NCI-H2171 (cell line): ENCODE measurements at places on chromosomes 3 and 15.

- DNase-seq: no peak
Measured at GRCh38 chr15:74584779-74585178, 30.9 kb upstream of the CLK3 start.

DNA sequence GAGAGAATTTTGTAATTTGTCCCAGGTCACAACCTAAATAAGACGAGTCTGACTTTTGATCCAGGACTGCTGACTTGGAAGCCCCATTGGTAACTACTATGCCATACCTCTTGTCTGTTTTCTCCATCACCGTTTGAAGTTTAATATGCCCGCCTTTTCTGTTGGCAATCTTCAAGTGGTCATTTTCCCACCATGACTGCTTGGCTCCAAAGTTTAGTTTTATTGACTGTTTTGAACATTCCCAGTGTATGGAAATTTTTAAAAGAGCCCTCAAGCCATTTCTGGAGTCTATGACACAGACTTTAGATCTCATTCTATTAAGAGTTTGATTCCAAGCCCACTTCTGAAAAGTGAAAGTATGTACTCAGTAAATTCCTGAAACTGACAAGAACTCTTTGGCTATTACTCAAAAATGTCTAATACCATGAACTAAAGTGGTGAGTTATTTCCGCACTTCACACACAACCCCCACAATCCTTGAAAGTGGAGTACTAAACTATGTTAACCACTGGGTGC, 136.7 kb upstream of the ADAMTS9 start:
- no peak for DNase-seq

DNA sequence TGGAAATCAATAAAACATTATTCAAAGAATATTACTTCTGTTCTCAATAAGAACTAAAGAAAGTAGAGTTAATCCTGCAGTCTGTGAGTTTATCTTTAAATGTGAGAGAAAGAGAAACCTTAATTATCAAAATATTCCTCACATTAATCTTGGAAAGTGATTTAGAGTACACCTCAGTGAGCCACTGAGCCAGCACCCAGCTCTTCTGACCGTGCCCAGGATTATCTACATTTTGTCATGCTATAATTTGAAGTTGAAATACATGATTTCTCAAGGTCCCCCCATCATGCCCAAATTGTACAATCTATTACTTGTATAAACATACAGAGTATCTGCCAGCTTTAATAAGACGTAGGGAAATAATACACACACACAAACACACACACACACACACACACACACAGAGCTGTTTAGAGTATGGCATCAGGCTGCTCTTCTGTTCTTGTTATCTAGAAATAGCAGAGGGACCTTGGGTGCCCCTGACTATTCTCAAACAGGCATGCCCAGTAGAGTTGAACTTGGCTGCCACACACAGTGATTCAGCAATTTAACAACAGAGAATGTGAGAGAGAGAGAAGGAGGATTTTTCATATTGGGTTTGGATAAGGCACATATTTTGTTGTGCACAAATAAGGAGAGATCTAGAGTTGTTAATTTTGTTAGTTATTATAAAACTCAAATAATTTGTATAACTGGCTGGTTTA, 74.4 kb downstream of the P2RY1 start:
- DNase-seq: no peak

DNA sequence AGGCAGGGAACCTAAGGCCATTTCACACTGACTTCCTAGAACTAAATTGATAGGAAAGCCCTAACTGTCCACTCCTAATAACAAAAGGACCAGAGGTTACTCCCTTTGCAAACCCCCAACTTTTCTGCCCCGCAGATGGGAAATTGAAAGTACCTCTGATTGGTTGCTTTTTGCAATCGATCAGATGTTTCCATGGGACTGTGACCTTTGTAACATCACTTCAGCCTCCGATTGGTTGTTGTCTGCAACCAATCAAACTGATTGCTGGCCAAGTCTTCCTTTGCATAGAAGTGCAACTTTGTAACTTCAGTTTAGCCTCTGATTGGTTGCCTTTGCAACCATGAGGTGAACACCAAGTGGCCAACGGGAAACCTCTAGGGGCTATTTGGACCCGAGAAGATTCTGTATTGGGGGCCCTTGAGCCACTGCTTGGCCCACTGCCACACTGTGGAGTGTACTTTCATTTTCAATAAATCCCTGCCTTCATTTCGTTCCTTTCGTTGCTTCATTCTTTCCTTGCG, 11.3 kb upstream of the KNL1 start:
- no peak for DNase-seq

DNA sequence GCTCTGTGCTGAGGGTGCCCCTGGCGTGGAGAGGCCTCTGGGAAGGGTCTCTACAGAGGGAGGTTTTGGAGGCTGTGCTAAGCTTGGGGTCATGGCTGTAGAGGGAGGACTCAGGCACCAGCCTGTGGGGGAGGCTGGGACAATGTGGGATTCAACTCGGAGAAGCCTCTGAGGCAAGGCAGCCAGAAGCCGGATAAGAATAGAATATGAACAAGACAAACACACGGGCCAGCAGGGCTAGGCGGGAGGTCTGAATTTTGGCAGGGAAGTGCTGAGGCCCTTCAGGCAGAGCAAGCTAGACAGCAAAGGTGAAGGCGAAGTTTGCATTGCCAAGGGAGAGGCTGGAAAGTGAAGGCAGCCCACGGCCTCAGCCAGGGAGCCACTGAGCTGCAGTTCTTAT, 612.1 kb upstream of the NR2F2 start:
- DNase-seq: no peak

DNA sequence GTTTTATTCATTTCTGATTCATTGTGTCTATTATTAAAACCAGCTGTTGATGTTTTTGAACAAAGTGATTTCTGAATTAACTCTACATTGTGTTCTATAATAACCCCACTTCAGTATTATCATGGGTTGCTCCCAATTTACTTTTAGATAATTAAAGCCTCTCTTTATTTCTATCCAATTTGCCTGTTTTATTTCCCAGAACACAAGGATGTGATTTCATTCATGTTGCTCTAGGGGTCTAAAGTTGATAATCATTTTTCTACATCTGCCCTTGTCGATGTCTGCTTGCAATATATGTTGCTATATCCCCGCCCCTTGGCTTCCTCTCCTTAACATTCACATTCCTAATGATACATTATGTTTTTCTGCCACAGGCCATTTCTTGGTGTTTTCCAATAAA, 747.3 kb downstream of the CADM2 start:
- no peak for DNase-seq

DNA sequence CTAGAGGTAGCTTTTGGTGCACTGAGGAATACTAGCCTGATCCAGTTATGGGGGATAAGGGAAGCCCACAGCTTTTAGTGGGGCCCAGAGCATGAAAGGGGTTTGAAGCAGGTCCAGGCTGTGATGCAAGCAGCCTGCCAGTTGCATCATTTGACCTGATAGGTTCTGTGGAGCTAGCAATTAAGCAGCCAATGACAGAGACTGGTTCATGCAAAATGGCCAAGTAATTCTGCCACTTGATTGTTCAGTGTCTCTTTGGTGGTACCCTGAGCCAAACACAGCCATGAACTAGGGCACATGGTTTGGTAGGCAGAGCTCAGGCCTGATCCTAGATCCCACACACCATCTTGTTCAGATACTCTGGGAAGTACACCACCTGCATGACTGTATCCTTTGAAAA, 91.0 kb upstream of the PRR23C start:
- no peak for DNase-seq

- DNase-seq: no peak
Measured at GRCh38 chr15:62403164-62403809, 238.2 kb upstream of the C2CD4B start.

DNA sequence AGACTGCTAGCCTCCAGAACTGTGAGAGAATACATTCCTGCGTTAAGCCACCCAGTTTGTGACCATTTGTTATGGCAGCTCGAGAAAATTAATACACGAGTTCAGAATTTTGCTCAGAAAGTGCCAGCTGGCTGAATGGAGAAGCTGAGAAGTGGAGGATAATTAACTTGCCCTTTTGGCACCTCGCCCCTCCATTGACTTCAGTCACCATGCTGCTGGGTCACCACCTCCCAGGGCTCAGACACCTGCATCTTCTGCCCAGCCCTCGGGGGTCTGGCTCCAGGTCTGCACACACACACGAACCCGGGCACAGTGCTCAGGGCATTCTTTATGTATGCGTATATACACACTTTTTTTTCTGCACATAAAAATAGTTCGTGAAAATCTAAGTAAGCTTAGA, 32.0 kb downstream of the AMOTL2 start:
- DNase-seq: no peak

DNA sequence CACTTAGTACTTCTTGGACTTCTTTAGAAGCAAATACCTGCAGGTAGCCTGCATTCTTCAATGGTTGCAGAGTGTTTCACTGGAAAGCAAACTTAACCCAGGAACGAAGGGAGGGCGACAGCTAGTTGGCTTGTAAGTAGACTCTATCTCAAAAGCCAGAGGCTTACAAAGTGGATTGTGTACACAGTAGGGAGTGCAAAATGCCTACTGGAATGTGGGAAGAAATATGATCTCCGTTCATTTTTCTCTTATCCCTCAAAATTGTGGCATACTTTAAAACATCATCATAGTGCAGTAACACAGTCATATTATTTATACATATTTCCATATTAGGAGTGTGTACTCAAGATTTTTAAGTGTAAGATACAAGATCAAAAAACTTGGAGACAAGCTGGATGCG, 155.7 kb downstream of the LIPC start:
- DNase-seq: no peak

DNA sequence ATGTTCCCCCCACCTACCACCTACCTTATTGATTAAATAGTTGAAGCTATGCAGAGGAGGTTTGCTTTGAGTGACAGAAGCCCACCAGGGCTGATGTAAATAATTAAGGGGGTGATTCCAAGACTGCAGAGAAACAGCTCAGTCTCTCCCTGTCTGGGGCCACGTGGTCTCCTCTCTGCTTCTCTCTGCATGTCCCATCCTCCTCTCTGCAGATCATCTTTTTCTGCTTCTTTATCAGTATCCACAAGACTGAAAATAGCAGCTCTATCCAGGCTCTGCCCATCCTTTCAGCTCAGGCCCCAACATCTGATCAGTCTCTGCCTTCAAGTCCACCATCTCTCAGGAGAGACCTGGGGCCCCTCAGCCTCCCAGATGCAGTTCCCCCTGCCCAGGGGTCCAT, 110.8 kb downstream of the ANP32A start:
- DNase-seq: no peak

DNA sequence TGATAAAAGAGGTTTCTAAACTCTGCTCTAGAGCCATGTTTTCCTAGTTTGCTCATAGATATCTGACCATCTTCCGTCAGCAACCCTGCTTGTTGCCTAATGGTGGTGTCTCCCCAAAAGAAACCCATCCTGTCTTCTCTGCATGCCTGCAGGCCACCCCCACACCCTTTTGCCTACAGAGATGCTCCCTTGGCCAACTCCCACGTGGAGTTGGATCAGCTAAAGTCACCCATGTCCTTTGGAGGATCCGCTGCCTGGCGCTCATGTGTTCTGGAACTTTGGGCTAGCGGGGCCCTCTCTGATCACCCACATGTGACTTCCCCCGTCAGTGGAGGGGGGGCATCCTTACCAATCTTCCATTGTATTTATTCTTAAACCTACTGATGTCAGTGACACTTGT, 185.6 kb downstream of the ADAMTS17 start:
- DNase-seq: no peak

DNA sequence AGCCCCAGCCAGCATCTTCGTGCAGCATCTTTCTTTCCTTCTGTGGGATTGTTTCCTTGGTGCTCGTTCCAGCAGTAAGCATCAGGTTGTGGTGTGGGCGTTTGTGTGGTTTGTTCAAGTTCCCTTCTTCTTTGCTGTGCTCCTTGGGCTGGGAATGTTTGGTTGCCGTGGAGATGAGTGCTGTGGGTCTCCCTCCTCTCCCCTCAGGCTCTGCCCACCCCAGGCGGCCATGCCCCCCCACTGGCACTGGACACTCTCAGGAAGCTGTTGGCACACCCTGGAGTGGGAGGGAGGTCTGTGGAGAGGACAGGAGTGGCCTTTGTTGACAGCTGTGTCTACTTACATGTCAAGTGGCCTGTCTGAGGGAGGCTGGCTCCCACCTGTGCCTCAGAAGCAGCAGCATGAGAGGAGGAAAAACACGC, 46.5 kb upstream of the SACM1L start:
- no peak for DNase-seq

- no peak for DNase-seq
Measured at GRCh38 chr3:151008699-151009098, 36.2 kb upstream of the CLRN1 start.

- DNase-seq: no peak
Measured at GRCh38 chr3:71083726-71084131, 499.8 kb downstream of the FOXP1 start.

DNA sequence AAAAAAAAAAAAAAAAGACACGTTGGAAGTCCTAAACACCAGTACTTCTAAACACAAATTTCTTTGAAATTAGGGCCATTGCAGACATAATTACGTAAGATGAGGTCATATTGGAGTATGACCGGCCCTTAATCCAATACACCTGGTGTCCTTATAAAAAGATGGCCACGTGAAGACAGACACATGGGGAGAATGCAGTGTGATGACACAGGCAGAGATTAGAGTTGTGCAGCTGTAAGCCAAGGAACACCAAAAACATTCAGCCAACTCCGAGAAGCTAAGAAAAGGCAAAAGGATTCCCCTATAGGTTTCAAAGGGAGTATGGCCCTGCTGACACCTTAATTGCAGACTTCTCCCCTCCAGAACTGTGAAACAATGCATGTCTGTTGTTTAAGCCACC, 379.0 kb upstream of the PDZRN3 start:
- DNase-seq: no peak

DNA sequence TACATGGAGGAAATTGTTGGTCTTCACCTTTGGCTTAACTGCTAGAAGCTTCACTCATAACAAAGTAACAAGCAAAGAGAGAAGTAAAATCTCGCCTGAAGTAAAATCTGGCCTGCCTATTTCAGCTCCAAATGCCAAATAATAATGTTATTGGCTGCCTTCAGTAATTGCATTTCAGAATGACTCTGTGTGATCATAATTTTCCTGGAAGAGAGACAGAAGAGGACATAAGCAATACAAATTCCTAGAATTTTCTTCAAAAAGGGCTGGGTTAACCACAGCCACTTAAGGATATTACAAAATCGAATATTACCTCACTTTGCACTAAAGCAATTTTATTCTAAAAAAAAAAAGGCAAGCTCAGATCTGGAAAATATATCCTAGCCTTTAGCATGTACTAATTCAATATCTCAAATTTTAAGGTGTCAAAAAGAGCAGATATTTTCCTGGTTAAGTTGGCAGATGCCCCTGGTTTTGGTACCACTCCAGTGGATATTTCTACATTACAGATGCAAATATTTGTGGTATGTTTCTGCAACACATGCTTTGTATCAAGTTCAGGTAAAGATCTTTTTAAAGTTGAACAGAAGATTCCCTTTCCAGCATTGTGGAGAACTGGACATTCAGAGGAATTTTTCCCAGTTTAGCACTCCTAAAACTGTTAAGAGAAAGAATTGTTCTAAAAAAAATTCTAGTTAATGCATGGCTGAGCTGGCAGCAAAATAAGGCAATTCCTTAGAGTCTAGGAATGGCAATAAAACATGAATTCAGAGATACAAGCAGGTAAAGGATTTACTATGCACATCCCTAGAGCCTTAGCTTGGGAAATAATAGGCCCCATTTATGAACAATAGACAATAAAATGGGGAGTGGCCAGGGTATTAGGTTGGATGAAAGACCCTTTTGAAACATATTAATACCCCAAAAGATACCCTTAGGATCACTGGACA, 116.7 kb downstream of the STAC start:
- DNase-seq: no peak
